ENCODE measurements at places on chromosomes 12 and 14.

DNA sequence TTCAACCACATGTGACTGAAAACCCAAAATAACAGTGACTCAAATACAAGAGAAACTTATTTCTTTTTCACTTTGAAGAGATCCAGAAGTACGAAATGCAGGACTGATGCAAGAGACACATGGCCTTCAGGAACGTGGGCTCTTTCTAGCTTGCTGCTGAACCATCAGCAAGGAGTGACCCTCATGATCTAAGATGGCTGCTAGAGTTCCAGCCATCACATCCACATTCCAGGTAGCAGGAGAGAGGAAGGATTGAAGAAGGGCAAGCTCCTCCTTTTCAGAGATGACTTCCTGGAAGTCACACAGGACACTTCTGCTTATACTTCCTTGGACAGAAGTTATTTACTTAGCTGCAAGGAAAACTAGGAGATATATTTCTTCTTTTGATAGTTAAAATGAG lies 67.6 kb upstream of the BCL11B start:
- DNase-seq = no peak

DNA sequence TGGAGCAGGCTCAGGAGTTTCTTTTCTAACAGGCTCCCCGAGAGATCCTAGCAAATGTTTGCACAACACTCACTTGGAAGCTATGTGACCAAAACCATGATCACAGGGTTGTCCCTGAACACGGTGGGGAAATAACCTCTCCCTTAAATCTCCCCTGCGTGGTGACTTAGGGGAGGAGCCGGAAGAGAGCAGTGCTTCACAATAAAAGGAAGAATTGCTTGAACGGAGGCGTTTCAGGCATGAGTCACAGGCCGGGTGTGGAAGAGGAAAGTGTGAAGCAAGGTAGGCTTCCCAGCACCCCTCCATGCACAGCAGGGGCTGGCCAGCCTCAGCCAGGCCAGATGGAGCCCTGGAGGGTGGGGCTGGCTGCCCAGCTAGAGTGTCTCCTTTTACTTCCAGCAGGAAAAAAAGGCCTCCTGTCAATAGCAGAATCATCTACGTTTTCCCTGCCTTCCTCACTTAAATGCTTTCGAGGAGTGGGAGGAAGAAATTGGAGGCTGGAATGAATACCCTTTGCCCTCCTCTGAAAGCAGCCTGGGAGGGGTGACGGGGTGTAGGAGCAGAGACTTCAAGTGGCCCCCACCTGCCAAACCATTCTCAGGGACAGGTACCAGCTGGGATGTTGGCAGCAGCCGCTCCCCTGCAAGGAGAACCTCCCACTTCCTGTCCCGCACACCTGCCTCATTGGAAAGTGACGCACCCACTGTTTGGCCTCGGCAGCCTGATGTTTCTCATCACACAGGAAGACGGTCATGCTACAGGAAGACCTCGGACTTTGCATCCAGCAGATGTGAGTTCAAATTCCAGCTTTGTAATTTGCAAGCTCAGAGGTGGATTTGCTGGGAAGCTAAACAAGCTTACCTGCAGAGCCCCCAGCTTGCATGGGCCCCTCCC lies 30.1 kb upstream of the PPP2R5C start:
- DNase-seq = peak; percentile 80

- no peak for DNase-seq
Observed at GRCh38 chr12:57092876-57093414, 4.0 kb downstream of the NAB2 start.

GRCh38 chr12:118183711-118184110 lies 47.8 kb downstream of the PEBP1 start:
- DNase-seq = no peak

GRCh38 chr14:74599946-74600345 lies 12.1 kb downstream of the LTBP2 start:
- DNase-seq = no peak
